ENCODE measurements at places on chromosomes 16 and 17.

DNA sequence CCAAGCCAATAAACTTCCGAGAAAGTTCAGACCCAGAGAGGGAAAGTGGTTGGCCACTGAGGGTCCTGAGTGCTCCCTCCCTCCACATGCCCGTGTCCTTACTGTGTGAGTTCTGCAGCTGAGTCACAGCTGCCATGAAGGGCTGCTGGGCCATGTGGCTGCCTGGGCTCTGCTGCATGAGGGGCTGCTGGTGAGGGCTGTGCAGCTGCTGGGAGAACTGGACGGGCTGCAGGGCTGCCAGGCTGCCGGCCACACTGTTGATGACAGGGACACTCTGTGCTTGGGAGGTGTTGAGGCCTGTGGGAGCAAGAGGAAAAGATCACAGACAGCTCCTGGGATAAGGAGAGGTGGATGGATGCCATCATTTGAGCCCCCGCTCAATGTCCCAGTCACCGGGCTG is 44.0 kb downstream of the HNF1B start:
- no peak for DNase-seq

GRCh38 chr17:76734080-76734840 is 2.9 kb downstream of the SRSF2 start:
- no peak for DNase-seq

- DNase-seq, result no peak
These were observed 80.0 kb downstream of the PCTP start for GRCh38 chr17:55830699-55831471.

DNA sequence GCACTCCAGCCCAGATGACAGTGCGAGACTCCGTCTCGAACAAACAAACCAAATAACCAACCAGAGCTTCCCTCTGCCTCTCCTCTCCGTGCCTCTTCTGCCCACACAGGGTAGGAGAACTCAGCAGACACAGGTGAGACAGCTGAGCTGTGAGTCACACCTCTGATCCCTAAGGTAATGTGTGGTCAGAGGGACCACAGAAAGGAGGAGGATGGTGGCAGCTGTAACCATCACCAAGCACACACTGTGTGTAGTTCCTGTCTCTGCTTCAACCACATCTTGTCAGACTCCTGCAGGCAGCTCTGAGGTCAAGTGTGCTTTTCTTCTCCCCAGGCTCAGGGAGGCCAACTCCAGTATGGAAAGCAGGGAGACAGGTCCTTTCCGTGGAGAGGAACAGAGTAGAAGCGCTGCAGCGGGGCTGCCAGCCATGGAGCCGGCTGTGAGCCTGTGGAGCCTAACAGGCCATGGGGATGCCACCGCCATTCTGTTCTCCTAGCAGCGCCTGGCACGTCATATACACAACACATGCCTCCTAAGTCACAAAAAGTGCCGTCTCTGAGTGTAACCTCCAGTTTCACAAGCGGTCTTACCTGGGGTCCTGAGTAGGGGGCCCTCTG is 7.1 kb downstream of the NUDT16L1 start:
- DNase-seq, result no peak

- DNase-seq, result no peak
These were observed 32.6 kb downstream of the ERN1 start for GRCh38 chr17:64097196-64097936.

DNA sequence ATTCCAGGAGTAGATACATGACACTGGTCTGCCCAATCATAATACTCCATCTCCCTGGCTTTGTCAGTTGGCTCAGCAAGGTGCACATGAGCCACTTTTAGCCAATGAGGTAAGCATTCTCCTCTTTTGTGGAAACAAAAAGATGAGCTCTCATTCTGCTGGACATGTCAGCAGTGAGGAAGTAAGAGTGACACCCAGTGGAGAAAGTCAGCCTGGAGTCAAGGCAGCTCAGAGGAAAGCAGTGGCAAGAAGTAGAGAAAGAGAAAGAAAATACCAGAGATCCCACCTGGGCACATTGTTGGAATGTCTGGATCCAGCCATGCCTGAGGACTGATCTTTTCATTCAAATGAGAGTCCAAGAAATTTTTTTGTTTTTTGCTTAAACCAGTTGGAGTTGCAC is 496.9 kb upstream of the C16orf82 start:
- DNase-seq, result no peak

DNA sequence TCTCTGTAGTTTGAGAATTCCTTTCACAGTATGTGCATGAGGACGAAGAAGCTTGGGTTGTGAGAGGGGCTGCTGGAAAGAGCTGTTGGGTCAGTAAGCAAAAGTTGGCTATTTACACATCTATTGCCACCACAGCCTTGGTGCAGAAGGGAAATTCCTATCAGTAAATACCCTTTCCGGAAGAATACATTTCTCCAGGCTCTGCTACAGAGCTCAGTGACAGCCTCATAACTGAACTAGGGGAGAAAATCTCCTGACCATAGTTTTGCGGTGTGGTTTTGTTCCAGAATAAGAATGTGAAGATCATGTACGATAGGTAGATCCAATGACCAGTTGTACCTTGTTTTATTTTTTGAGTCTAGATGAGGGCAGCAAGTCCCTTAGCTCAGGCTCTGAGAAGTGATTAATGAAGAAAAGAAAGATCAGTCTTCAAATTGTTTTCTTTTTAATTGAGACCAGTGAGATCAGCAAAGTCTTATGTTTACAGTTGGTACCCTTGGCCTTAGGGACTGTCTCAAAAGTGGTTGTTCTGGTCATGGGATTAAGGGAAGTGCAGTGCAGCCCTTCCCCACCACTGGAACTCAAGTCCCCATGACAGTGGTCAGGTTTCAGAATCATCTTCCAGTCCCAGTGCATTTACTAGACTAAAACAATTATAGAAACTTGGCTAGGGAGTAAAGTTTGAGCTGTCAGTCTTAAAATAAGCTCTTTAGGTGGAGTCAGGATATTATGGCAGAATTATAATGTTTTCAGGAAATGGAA is 123.5 kb downstream of the PHKB start:
- DNase-seq, result no peak

- DNase-seq, result no peak
These were observed 53.2 kb downstream of the MYH11 start for GRCh38 chr16:15803618-15804017.

GRCh38 chr16:87376660-87377059 is 6.9 kb downstream of the FBXO31 start:
- DNase-seq, result peak; percentile 58

- DNase-seq, result no peak
These were observed 349.1 kb upstream of the EEF2KMT start for GRCh38 chr16:5446623-5447240.

- DNase-seq, result no peak
These were observed 43.4 kb upstream of the CA10 start for GRCh38 chr17:52201767-52202519.

DNA sequence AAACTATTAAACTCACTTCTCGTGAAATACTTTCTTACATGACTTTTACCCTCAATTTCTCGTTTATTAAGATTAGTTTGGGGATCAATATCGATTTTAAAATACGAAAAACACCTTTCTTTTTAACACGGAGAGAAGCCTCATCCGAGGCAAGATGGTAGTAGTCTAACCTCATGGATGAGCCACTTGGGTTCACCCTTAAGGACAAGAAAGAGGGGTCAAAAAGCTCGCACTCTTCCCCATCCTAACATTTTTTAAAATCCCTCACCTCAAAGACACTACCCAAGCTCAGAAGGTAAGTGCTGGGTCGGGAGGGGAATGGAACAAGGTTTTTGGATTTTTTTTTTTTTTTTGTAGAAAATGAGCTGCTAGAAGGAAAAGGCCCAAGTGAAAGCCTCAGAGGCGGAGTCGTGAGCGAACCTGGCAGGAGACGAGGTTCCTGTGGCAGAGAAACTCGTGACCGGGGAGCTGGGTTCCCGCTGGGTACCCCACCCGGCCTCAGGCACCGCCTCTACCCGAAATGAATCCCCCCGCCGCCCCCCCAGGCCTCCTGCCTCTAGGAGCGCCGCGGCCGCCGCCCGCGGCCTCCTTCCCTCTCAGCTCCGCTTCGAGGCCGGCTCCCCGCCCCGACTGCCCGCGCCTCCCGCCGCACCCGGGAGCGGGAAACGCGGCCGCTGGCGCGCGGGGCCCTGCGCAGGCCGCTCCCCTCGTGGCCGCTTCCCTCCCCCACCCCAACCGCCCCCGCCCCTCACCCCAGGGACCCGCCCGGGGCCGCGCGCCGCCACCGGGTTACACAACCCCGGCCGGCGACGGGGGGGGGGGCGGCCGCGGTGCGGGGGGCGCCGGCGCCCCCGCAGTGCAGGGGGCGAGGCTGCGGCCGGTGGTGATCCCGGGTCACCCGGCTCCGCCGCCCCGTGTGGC is 1.6 kb downstream of the NUFIP2 start:
- peak; percentile 50 for DNase-seq

GRCh38 chr16:17304106-17304490 is 166.7 kb downstream of the XYLT1 start:
- DNase-seq, result no peak

DNA sequence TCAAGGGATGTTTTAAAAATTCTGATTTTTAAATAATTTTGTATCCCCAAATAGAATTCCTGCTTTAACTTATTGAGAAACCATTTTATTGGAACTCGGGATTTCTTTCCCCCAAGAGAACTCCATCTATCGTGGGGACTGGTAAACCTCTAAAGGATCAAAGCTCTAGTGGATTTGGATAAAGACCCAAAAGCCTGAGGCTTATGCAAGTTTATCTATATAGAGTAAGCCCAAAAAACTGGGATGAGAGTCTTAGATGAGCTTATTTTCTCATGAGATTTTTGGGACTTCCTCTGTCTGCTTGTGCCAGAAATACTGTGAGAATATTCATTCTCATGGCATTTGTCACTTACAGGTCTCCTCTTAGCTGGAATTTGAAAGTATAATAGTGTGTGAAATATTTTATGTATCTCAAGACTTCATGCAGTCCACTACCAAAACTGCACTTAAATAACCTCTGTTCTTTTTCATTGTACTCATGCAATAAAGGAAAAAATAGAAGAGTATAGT is 333.1 kb downstream of the BCAS3 start:
- no peak for DNase-seq

DNA sequence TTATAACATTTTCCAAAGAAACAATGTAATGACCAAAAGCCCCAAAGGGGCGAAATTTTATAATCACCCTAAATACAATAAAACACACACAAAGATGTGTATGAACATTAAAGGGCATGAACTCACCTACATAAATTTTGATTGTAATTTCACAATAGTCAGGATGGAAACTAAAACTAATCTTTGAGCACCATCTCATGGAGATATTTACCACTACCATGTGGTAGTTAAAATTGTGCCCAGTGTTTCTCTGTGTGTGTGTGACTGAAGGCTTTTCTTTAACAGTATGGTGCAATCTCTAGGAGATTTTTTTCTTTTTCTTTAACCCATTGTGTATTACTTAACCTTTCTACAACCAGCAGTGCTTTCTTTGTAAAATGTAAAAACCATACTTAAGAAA is 19.7 kb upstream of the MEIOC start:
- no peak for DNase-seq

GRCh38 chr16:83762141-83762991 is 45.4 kb upstream of the HSBP1 start:
- DNase-seq, result no peak

- DNase-seq, result no peak
These were observed 4.7 kb upstream of the MPO start for GRCh38 chr17:58285422-58285810.

- DNase-seq, result no peak
These were observed 140.0 kb downstream of the SPACA3 start for GRCh38 chr17:33131620-33132019.

DNA sequence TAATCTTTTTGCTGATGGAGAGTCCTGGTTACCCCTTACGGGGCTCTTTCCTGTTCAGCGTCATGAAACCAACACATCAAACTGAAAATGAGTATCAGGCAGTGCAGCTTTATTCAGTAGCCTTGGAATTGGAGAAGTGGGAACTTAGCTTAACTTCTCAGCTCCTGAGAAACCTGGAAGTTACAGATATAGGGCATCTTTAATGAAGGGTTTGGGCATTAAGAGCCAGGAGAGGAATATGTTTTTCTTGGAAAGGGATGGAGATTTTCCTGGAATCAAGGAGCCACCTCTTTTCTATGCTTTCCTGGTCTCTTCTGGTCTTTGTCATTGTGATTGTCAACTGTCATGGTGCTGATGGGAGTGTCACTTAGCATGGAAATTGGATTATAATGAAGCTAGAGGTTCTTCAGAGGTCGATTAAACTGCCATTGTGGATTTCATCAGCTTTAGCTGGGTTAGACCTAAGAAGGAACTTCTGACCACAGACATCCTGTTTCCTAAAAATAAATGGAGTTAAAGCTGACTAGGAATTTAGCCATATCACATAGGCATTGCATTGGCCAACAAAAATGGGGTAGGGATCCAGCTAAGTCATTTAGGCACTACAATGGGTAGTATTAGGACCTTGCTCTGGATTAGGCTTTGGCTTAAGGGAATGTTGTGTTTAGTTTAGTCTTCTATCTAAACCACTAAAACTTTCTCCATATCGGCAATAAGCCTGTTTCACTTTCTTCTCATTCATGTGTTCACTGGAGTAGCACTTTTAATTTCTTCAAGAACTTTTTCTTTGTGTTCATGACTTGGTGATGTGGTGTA is 186.4 kb downstream of the BCAS3 start:
- no peak for DNase-seq

DNA sequence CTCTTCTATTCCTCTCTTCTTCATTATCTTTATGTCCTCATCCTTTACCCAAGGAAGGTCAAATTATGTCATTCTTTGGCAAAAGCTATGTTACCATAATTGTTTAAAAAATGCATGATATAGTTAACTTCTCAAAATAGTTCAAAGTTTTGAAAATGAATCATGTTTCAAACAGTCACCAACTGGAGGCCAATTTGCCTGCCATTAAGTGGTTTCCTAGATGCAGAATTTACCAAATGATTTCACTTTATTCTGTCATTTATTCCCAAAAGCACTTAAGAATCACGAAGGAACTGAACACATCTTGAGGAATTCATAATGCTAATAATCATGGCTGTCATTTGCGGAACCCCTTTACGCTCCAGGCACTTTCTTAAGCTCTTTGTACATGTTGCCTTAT is 190.9 kb upstream of the CDH11 start:
- DNase-seq, result no peak

DNA sequence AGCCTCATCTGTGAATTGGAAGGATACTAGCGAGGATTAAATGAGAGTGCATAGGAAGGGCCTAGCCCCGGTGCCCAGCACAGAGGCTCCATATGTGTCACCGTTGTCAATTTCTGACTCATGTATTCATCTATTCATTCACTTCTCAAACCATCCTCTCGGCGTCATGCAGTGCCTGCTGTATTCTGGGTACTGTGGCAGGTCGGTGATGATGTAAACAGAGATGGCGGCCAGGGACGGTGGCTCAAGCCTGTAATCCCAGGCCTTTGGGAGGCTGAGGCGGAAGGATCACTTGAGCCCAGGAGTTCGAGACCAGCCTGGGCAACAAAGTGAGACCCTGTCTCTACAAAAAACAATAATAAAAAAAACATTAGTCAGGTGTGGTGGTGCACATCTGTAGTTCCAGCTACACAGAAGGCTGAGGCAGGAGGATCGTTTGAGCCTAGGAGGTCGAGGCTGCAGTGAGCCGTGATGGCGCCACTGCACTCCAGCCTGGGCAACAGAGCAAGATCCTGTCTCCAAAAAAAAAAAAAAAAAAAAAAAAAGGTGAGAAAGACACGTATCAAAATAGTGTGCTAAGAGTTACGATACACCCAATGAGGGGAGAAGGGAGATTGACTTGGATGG is 4.3 kb upstream of the PPP1R1B start:
- DNase-seq, result no peak

Data from hematopoietic multipotent progenitor cell treated with erythropoietin and hydrocortisone succinate and interleukin-3 and kit ligand, for 15 days (in vitro differentiated cells).